ENCODE measurements at places on chromosomes 12 and 14.

GRCh38 chr12:40063414-40063813 lies 42.5 kb downstream of the SLC2A13 start:
- DNase-seq = no peak

GRCh38 chr12:111248236-111249017 lies 120.5 kb downstream of the PHETA1 start:
- DNase-seq = no peak

DNA sequence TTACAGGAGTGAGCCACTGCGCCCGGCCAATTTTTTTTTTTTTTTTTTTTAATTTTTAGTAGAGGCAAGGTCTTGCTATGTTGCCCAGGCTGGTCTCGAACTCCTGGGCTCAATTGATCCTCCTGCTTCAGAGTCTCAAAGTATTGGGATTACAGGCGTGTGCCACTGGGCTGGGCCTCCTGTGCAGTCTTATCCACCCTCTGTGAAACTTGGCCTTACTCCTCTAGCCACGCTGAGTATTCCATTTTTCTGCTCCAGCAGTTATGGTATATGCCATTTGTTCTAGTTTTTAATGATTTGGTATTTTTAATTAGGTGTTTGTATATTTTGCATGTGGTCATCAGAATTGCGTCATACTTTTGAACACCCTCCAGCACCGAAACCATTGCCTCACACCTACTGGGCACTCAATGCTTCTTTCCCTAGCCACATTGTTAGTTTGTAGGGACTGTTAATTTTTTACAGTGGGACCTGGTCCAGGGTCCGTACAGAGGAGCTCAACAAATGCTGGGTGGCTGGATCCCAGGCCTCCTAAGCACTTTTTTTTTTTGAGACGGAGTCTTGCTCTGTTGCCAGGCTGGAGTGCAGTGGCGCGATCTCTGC lies 11.4 kb downstream of the RIOX1 start:
- DNase-seq = no peak

- DNase-seq = no peak
Measured at GRCh38 chr12:11981121-11981733, 89.5 kb upstream of the BCL2L14 start.

DNA sequence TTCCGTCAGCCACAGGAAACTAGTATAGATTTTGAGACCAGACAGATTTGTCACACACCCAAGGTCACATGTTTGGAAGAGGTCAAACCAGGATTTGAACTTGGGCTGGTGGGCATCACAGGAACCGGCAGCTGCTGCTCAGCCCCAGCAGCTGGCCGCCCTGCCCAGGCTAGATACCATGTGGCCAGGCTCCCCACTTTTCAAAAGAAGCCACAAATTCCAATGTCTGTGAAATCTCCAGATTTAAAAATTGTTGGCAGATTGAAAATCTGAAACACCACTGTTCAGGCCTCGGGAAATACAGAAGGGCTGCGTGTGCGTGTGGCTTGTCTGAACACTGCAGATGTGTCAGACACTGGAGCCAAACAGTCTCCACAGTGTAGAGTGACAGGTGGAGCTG lies 30.4 kb downstream of the MMAB start:
- DNase-seq = no peak

DNA sequence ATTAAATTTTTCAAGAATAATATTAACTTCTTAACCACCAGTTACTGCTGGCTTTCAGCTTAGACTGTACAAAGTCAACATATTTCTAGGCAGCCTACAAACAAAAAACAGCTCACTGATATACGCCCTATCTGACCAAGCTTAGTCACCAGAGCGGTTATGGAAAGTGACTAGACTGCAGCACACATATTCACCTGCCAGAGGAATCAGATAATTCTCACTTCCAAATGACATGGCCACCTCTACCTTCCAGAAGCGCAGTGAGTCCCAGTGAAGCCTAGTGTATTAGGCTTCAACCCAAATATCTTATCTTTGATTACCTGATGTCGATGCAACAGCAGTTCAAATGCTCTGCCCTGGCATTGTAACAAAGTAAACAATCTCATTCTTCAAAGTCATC lies 8.5 kb downstream of the STXBP6 start:
- DNase-seq = no peak

DNA sequence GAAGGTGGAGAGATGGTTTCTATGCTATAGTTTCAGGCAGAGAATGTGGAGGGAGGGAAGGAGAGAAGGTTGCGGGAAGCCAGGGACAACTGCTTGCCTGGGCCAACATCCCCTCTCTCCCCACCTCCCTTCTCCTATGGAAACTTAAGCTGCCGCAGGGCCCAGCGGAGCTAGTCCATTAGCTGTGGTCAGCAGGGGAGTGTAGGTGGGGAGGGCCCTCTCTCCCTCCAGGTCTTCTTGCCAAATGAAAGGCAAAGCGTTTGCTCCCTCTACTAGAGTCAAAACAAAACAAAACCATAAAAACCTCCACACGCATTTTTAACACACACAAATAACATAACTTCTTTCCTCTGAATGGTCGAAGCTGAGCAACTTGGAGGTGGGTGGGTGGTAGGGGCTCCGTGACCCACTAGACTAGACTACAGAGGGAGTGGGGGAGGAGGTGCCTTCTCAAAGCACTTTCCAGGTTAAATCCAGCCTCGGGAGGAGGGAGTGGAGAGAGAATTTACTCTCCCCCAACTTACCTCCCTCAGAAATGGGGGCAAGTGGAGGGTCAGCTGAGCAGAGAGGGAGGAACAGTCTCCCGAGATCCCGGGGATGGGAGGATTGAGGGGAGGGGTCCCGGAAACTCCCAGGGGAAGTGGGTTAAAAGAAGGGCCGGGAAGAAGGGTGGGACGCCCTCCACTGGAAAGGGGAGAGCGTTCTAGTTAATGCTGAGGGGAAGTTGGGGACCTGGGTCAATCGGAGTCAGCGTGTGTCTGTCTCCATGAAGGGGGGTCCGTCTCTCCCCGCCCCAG lies 4.6 kb upstream of the CACNB3 start:
- no peak for DNase-seq

Measured in stimulated activated CD4-positive, alpha-beta T cell treated with anti-CD3 and anti-CD28 coated beads, Interleukin-12 subunit alpha, Interleukin-12 subunit beta, amount 100 ng/mL, for 24 hours (primary cell).